ENCODE measurements at places on chromosomes 7 and 10.

- DNase-seq = no peak
Measured at GRCh38 chr7:129089521-129090212, 34.8 kb upstream of the TNPO3 start.

- DNase-seq = peak; percentile 18
Measured at GRCh38 chr10:50552771-50553535, 70.8 kb downstream of the SGMS1 start.

DNA sequence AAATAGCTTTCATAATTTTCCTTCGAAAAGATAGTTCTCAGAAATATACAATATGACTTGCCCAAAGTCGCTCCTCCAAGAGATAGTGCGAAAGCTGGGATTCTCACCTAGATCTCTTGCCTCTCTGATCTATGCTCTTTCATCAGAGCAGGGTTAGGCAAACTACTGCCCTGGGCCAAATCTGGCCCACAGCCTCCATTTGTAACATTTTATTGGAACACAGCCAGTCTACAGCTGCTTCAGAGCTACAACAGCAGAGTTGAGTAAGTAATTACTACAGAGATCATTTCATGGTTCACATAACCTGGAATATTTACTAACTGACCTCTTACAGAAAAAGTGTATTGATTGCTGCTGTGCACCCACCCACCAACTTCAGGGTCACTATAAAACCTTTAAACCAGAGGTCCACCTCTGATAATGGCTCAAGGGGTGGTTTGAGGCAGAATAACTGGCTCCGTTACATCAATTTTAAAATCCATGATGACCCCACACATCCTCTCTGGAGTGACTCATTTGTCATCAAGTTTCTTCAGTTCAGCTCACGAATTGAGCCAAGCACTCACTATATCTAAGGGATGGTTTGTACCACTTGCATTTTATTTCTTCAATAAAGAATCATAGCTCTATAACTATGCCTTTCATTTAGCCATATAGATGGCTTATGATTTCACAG, 1019.0 kb downstream of the XPNPEP1 start:
- DNase-seq = no peak

- no peak for DNase-seq
Measured at GRCh38 chr10:131778385-131778784, 122.4 kb upstream of the PPP2R2D start.

All from activated CD8-positive, alpha-beta memory T cell treated with anti-CD3 and anti-CD28 coated beads for 4 hours (primary cell).